Activated T-helper 1 cell treated with Interleukin-2 at 50 U/mL for 16 hours (primary cell): ENCODE measurements at places on chromosomes 3 and 15.

DNA sequence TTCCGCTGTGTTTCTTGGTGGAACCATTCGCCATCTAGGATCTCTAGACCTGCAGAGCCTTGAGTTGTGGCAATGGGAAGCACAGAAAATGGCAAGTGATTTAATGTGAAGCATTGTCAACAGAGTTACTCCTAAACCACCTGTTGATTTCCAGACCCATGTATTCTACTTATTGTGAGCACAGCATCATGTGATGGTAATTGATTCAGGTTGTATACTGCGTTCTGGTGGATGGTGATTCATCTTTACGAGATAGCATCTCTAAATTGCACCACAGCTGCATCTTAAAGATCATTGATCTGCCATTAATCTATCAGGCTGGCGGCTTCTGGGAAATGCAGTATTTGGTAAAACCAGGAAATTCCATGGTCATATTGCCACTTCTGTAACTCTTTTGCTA lies 7.4 kb downstream of the RTP4 start:
- DNase-seq: no peak

GRCh38 chr15:73305331-73306211 lies 63.2 kb downstream of the HCN4 start:
- DNase-seq: no peak

GRCh38 chr3:113685956-113686721 lies 10.3 kb downstream of the USF3 start:
- no peak for DNase-seq

- no peak for DNase-seq
These were observed 25.1 kb downstream of the SLC6A20 start for GRCh38 chr3:45771166-45771775.

- DNase-seq: no peak
These were observed 24.6 kb upstream of the IL20RB start for GRCh38 chr3:136932978-136933772.

GRCh38 chr3:16370872-16371740 lies 106.1 kb downstream of the OXNAD1 start:
- DNase-seq: no peak

GRCh38 chr3:17686613-17687012 lies 55.8 kb downstream of the TBC1D5 start:
- DNase-seq: no peak

DNA sequence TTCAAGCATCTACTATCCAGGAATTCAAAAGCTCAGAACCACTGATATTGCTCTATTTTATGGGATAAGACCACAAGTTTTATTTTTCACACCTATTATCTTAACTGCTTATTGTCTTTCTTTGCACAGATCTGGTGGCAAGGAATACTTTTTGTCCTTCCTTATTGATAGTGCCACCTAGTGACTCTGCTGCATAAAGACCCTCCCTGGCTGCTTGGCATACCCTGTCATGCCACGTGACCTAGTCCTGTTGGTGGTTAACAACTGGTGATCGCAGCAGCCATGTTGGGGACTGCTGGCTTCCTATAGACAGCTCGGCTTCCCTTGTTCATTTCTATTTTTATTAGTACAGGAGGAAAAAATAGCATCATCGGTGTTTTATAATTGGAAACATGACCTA lies 236.3 kb downstream of the MEX3B start:
- DNase-seq: no peak

GRCh38 chr15:48993380-48993779 lies 29.7 kb upstream of the SHC4 start:
- no peak for DNase-seq

- no peak for DNase-seq
These were observed 143.1 kb upstream of the KCNMB2 start for GRCh38 chr3:178393146-178393545.

- DNase-seq: no peak
These were observed 168.1 kb upstream of the MBNL1 start for GRCh38 chr3:152100491-152101132.

- DNase-seq: no peak
These were observed 178.2 kb upstream of the LPP start for GRCh38 chr3:187975561-187976364.

DNA sequence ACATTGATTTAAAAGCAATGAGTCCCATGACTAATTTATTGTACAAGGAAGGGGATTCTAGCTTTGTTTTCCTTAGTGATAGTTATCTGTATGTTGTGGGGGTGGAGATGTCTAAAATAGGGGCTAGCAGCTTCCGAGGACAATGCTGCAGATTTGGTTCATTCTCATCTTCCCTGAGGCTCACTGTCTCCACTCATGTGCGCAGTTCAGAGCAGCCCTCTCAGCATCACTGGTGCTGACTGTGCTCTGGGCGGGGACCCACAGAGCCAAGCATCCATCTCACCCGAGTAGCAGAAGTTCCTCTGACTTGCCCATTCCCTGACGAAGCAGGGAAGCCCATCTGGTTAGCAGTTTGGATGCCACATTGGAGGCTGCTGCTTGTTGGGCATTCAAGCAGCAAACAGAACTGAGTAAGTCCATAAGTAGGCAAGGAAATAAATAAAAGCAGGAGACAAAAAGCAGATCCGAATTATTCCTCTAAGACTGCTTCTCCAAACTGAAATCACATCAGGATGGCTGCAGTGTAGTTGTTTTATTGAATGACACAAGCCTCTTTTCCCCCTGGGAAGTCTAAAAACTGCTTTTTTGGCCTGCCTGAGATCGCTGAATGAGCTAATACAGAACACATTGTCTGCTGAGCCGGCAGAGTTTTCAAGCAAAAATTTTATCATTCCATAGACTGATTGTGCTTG lies 27.5 kb downstream of the RARB start:
- no peak for DNase-seq

DNA sequence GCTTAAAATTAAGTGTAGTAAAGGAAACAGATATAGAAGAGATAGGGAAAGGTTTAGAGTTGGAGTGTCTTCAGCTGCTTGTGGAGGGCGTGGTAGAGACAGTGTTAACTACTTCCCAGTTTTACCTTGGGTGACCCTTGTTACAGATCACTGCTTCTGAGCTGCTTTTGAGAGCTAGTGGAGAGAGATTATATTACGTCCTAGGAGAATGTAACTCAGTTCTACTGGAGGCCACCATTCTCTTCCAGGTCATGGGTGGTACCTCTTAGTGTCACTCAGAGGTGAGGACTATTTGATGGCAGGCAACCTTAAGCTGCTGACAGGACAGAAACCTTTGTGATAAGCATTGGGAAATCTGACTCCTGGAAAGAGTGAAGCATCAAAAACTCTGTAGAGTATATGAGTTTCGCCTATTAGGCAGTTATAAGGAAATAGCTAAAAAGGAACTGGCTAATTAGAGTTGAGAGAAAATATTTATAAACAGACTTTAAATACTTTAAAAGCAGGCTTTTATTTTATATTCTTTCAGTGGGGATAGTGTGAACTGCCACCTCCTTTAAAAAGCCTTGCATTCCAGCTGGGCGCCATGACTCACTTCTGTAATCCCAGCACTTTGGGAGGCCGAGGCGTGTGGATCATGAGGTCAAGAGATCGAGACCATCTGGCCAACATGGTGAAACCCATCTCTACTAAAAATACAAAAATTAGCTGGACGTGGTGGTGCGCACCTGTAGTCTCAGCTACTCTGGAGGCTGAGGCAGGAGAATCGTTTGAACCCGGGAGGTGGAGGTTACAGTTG lies 106.5 kb downstream of the ZNF609 start:
- DNase-seq: no peak

- DNase-seq: no peak
These were observed 1.4 kb downstream of the TNIK start for GRCh38 chr3:171458864-171459136.

- no peak for DNase-seq
These were observed 25.2 kb downstream of the TLE3 start for GRCh38 chr15:70072479-70072878.

GRCh38 chr3:9825451-9826040 lies 15.5 kb downstream of the TTLL3 start:
- DNase-seq: no peak

DNA sequence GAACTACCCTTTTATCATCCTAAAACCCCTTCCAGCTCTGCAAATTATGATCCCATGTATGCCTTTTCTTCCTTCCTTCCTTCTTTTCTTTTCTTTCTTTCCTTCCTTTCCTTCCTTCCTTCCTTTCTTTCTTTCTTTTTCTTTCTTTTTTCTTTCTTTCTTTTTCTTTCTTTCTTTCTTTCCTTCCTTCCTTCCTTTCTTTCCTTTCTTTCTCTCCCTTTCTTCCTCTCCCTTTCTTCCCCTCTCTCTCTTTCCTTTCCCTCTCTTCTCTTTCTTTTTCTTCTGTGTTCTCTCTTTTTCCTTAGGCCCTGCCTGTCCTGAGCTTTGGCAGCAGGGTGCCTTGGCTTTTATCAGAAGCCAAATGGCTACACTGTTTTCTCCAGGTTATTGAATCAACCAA lies 66.8 kb downstream of the IQCH start:
- no peak for DNase-seq

- DNase-seq: no peak
These were observed 36.2 kb upstream of the FILIP1L start for GRCh38 chr3:100150473-100150872.

DNA sequence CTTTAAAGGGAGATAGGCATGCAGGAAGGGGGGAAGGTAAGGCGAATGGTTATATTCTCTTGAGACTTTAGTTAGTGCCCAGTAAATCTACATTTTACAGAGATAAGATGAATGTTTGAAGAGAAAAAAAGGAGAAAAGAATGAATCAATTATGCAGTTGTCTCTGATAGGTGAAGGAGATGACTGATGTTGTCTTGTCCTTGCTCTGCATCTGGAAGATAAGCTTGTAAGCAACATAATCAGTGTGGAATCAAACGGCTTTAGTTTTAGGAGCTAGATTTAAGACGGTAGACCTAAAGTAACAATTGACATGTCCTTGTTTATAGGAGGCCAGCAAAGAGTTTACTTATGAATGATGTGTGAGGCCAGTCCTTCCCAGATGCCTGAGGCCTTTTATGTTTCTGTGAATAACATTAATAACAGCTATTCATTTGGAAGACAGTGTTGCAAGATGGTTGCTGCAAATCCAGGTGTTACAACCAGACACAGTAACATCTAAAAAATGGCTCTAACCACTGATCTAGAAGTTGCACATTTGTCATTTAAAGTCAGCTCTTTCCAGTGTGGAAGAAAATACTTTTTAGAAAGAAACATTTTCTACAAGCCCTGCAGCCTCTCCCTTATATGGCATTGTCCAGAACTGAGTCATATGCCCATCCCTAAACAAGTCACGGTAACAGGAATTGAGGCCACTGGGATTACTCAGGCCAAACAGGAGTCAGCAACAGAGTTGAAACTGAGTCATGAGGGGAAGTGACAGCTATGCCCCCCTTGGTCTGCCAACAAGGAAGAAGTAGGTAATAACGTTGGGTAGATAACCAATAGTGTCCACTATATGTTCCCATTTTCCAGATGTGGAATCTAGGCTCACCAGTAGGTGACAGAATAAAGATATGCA lies 77.5 kb upstream of the FBN1 start:
- DNase-seq: no peak

DNA sequence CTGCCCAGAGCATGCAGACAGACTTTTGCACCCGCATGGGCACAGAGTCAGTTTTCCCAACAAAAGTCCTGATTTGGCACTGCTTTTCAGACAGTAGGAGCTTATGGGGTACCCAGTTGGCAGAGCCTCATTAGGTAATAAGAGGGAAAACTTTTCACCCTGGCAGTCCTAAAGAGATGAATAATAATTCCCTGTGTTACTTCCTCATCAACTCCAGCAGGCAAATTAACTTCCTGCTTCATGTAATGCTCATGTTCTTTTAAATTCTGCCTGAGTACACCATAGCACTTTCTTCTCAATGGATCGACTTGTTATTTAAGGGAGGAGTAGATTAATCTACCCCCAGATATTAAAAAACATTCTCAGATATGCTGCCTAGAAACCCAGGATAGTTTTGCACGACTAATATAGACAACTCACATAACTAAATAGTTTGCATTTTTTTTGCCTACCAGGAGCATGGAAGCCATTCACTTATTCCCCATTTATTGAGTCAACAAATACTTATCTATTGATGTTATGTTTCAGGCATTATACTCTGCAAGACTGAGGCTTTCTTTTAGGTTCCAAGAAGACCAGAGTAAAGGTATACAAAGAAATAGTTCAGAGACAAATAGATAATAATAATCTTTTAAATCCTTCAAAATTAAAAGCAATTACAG lies 214.5 kb downstream of the KCNMB2 start:
- DNase-seq: no peak

DNA sequence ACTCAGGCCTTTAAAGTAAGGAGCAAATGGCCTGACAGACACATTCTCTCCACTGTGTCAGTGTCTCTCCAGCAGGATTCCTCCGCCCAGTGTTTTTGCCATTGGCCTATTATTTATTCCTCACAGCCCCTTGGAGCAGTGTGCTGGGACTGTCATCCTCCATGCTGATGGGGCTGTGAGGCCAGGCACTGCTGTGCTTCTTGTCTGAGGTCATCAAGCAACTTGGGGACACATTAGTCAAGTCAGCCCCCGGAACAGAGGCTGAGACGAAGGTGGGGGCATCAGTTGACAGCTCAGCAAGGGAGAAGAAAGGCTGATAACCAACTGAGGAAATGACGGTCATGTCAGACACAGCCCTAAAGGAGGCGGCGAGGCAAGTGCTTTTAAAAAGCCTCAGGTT lies 67.4 kb downstream of the XXYLT1 start:
- DNase-seq: no peak

GRCh38 chr15:95799286-95800200 lies 531.0 kb upstream of the NR2F2 start:
- no peak for DNase-seq

- no peak for DNase-seq
These were observed 62.3 kb downstream of the PPARG start for GRCh38 chr3:12351145-12351544.

GRCh38 chr3:72065872-72066641 lies 281.1 kb upstream of the PROK2 start:
- no peak for DNase-seq

GRCh38 chr15:40429068-40429710 lies 11.6 kb upstream of the BAHD1 start:
- DNase-seq: no peak

DNA sequence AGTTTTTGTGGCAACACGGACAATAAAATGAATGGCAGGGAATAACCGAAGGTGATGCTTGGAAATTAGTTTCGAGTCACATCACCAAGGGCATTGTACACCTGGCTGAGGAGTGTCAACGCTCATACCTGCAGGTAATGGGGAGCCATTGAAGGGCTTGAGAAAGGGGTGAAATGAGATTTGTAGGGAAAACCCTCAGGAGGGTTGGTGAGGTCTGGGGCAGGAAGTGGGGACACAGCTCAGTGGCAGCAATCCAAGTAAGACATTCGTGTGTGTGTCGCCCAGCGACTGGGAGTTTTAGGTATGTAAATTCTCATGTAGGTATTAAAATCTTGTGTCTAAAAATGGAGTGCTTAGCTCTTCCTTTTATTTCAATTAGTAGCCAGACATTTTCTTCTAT lies 14.3 kb downstream of the PARP14 start:
- no peak for DNase-seq
